ENCODE measurements at places on chromosomes 5 and 9.

- no peaks in the 10 kb centered on the region for H3K4me1 ChIP-seq
- H3K4me3 ChIP-seq, result no peak overlapping the region
- ATAC-seq, result no peak
- no peak overlapping the region for H3K27ac ChIP-seq
Measured at GRCh38 chr9:85443190-85443598, 298.6 kb downstream of the AGTPBP1 start.

DNA sequence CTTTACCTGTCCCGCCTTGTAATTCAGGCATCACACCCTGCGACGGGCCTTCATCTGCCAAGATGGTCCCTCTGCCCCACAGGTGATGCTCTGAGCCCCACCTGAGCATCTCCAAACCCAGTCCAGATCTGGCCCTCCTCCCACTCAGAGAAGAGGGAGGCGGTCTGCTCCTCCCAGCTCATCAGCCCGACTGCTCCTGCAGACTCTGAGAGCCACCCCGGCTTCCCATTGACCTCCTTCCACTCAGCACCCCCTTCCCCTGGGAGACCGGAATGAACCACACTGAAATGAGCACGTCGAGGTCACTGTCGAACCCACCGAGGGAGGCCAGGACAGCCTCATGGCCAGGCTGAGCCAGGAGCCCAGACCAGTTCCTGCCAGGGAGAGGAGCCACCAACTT, 12.8 kb downstream of the ABO start:
- H3K36me3 ChIP-seq, result no peaks in the 10 kb centered on the region
- H3K27ac ChIP-seq, result no peak overlapping the region
- ATAC-seq, result no peak
- H3K27me3 ChIP-seq, result peaks cover 41% of the 10 kb centered on the region
- H3K4me1 ChIP-seq, result no peaks in the 10 kb centered on the region

- H3K4me1 ChIP-seq, result peaks cover 14% of the 10 kb centered on the region
- no peaks in the 10 kb centered on the region for H3K36me3 ChIP-seq
- H3K4me3 ChIP-seq, result no peak overlapping the region
- H3K27ac ChIP-seq, result no peak overlapping the region
- H3K27me3 ChIP-seq, result no peaks in the 10 kb centered on the region
- no peak for ATAC-seq
Measured at GRCh38 chr9:20391208-20391607, 231.1 kb downstream of the MLLT3 start.

GRCh38 chr9:7578951-7579350, 220.6 kb downstream of the DMAC1 start:
- H3K27ac ChIP-seq, result no peak overlapping the region
- no peak overlapping the region for H3K4me3 ChIP-seq
- no peak for ATAC-seq
- no peaks in the 10 kb centered on the region for H3K36me3 ChIP-seq
- no peaks in the 10 kb centered on the region for H3K27me3 ChIP-seq
- H3K4me1 ChIP-seq, result no peaks in the 10 kb centered on the region

DNA sequence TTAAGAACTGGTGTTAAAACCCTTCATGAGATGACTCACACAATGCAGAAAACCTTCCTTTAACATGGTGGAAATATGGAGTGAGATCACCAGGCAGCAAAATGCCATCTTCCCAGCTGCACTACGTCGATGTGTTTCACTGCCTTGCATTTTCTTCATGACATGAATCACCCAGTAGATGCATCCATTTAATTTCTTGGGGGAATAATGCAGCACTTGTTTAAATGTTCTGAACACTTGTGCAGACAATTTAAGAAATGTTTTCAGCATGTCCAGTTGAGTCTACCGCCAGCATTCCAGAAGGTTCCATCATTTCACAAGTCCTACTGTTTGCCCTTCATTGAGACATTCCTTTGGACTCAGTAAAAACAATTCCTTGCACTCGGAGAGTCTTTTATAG, 81.6 kb downstream of the ADAMTS16 start:
- H3K36me3 ChIP-seq, result no peaks in the 10 kb centered on the region
- ATAC-seq, result no peak
- H3K27ac ChIP-seq, result no peak overlapping the region

DNA sequence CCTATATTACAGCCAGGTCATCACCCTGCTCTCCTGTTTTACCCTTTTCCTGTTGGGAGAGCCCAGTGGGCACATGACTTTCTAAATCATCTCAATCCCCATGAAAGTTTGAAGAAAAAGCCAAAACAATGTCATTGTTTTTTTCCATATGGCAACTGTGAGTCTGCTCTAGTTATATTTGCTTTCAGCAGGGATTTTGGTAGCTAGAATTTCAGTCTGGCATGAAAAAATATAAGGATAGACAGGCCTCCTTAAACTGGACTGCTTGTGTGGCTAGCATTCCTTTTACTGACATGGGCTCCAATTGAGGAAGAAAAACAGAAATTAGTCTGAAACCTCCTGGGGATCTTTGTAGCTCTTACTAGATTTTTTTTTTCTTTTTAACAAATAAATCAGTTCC, 25.6 kb downstream of the MOCS2 start:
- ATAC-seq, result no peak
- H3K4me3 ChIP-seq, result no peak overlapping the region
- H3K27me3 ChIP-seq, result no peaks in the 10 kb centered on the region
- peaks cover 31% of the 10 kb centered on the region for H3K36me3 ChIP-seq

DNA sequence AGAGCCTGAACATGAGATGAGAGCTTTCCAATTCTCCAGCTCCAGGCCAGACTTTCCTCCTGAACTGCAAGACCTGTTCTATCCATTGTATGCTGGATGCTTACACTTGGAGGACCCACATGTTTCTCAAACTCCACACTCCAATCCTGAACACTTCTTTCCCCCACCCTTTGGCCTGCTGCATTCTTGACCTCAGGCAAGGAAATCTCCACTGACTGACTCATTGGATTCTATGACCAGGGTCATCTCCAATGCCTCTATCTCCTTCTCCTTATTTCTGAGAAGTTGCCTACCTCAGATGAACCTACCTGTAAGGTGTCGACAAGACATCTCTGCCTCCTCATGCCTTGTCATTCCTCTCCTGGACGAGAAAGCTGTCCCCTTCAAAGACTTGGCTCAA, 153.6 kb downstream of the CRB2 start:
- no peaks in the 10 kb centered on the region for H3K4me1 ChIP-seq
- no peak for ATAC-seq
- H3K27ac ChIP-seq, result no peak overlapping the region
- no peak overlapping the region for H3K4me3 ChIP-seq
- H3K27me3 ChIP-seq, result no peaks in the 10 kb centered on the region

DNA sequence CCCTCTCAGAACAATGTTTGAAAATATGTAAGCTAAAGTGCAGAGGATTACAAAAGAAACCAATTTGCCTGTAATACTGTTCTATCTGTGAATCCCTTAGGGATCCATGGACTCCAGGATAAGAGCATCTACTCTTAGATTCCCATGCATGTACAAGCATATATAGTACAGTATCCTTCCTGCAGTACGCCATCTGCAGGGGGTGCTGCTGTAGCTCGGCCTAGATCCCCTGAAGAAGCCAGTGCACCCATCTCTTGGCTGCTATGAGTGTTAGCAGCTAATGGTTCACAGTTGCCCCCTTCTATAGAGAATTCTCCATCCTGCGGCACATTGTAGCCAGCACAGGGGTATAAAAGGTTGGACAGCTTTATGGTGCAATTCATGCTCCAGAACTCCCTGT, 61.8 kb upstream of the SLC30A5 start:
- no peak overlapping the region for H3K4me3 ChIP-seq
- H3K27me3 ChIP-seq, result no peaks in the 10 kb centered on the region
- H3K36me3 ChIP-seq, result no peaks in the 10 kb centered on the region
- H3K4me1 ChIP-seq, result no peaks in the 10 kb centered on the region
- ATAC-seq, result no peak

GRCh38 chr9:123053711-123054110, 20.2 kb downstream of the GPR21 start:
- H3K36me3 ChIP-seq, result peaks cover under 1% of the 10 kb centered on the region
- H3K4me1 ChIP-seq, result peaks cover 66% of the 10 kb centered on the region
- no peaks in the 10 kb centered on the region for H3K27me3 ChIP-seq
- H3K4me3 ChIP-seq, result no peak overlapping the region
- H3K27ac ChIP-seq, result peak overlapping the region; percentile 57

- H3K4me1 ChIP-seq, result no peaks in the 10 kb centered on the region
- no peak overlapping the region for H3K27ac ChIP-seq
- no peak for ATAC-seq
- H3K4me3 ChIP-seq, result no peak overlapping the region
- no peaks in the 10 kb centered on the region for H3K27me3 ChIP-seq
Measured at GRCh38 chr5:58182287-58182841, 277.5 kb downstream of the PLK2 start.

DNA sequence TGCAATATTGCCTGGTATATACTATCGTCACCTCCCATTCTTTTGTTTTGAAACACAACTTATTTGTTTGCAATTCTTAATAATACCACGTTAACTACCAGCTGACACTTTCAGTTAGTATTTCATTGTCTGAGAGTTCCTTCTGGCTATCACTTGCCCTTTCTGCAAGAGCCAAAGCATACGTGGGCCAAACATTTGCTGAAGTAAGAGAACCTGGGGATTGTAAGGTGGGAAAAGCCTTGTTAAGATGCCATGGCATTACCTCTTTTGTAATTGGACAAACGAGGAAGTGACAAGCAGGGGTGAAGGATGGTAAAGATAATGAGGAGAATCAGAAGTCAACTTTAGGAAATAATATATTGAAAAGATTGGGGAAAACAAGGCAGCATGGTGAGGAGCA, 47.7 kb downstream of the FYB1 start:
- H3K27ac ChIP-seq, result no peak overlapping the region
- H3K27me3 ChIP-seq, result no peaks in the 10 kb centered on the region
- no peak for ATAC-seq
- no peaks in the 10 kb centered on the region for H3K36me3 ChIP-seq

DNA sequence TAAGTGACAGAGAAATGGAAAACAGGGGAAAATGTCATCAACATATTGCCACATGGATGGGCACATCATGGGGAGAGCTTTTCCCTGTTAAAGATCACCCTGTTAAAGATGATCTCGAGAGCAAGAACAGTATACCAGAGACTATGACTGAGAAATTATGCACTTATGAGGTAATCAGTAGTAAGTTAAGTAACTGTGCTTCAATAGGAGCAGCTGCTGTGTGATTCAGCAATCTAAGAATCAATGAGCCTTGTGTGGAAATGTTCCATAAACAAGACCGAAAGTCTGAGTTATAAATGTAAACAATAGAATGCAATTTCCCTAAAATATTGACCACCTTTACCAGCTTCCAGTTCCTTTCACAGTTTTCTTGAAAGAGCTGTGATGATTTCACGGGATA, 582.3 kb downstream of the CAAP1 start:
- no peak for ATAC-seq
- H3K4me3 ChIP-seq, result no peak overlapping the region
- H3K27ac ChIP-seq, result no peak overlapping the region
- H3K4me1 ChIP-seq, result no peaks in the 10 kb centered on the region

DNA sequence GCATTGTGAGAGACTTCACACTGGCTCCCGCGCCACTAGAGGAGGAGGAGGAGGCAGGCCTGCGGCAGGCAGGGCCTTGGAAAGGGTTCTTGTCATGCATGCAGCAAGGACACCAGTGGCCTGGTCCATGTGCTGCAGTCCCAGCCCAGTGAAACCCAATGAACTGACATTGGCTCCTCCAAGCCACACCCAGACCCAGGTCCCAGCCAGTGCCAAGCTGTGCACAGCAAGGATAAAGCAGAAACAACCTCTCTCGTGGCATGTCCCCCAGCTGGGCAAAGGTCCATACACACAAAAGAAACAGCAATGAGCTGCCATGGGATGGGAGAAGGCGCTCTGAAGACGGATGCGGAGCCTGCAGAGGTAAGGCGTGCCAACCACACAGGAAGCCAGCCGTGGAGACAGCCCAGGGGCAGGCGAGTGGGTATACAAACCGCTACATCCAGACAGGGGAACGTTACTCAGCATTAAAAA, 89.2 kb downstream of the SEMA4D start:
- H3K4me1 ChIP-seq, result no peaks in the 10 kb centered on the region
- H3K27ac ChIP-seq, result no peak overlapping the region
- H3K4me3 ChIP-seq, result no peak overlapping the region
- no peak for ATAC-seq

DNA sequence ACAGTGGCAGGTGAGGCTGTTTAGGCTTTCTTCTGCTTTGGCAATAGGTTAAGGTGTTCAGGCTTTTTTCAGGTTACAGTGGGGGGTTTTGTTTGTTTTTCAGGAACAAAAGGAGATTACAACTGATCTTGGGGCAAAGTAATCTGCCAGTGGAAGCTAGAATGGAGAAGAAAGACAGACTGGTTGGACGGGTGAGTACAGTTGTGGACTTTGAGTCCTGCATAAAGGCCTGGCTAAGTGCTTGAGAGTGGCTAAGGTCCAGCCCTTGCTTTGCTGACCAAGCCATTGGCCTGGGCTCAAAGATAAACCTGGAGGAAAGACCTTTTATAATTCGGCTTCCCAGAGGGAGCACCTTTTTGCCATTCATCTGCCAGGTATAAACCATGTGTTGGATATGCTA, 63.1 kb downstream of the MTMR12 start:
- no peaks in the 10 kb centered on the region for H3K4me1 ChIP-seq
- no peaks in the 10 kb centered on the region for H3K27me3 ChIP-seq
- H3K4me3 ChIP-seq, result no peak overlapping the region
- no peak overlapping the region for H3K27ac ChIP-seq
- ATAC-seq, result no peak

DNA sequence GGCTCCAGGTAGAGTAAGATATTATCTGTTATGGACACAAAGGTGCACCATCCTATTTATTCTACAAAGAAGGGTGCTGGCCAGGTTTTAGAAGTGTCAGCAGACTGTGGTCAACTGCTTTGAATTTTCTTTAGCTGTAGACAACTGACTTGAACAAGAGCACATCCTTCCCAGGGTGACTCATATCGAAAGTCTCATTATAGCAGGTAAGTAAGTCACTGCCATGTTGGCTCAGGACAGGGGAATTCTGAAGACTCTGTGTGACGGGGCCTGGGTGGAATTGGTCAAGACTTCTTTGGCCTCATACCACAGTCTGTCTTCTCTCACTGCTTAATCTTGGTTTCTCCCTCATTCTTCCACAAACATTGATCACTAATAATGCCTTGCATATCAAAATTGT, 214.5 kb upstream of the CDH9 start:
- H3K36me3 ChIP-seq, result no peaks in the 10 kb centered on the region
- H3K27me3 ChIP-seq, result no peaks in the 10 kb centered on the region
- no peak for ATAC-seq
- no peak overlapping the region for H3K4me3 ChIP-seq
